RWPE1 (cell line): ENCODE measurements at places on chromosomes 11 and 22.
A peak's percentile ranks its signal among the peaks of the same experiment; 100 is the strongest.

- DNase-seq, result no peak
Observed at GRCh38 chr11:8754241-8754640, 71.6 kb downstream of the RPL27A start.

- DNase-seq, result peak; percentile 57
Observed at GRCh38 chr22:43862074-43862881, at the start of gene SULT4A1. Gene SULT4A1 (minus strand): TSS chr22:43862513. CDS start chr22:43862382, 131 bp downstream.

- peak; percentile 32 for DNase-seq
Observed at GRCh38 chr11:6568191-6568918, 35.1 kb downstream of the RRP8 start.

GRCh38 chr11:90468923-90469322 lies 246.1 kb upstream of the CHORDC1 start:
- DNase-seq, result peak; percentile 61

DNA sequence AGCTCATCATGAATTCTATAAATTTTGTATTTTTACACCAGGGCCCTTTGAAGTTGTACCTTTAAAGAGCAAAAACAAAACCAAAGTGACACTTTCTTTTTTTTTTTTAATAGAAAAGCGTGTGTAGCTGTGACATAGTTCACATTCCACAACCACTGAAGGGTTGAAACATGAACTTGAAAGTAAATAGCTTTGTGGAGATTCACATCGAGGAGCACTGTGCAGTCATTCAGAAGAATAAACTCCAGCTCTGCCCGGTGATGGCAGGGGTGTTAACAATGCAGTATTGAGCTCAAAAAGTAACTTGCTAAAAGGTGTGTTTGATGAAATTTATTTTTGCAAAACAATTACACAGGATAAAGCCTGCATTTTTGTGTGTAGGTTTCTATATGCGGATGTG lies 1166.2 kb downstream of the TBC1D22A start:
- DNase-seq, result no peak

- DNase-seq, result peak; percentile 77
Observed at GRCh38 chr11:6249770-6250555, 9.7 kb upstream of the CCKBR start.

DNA sequence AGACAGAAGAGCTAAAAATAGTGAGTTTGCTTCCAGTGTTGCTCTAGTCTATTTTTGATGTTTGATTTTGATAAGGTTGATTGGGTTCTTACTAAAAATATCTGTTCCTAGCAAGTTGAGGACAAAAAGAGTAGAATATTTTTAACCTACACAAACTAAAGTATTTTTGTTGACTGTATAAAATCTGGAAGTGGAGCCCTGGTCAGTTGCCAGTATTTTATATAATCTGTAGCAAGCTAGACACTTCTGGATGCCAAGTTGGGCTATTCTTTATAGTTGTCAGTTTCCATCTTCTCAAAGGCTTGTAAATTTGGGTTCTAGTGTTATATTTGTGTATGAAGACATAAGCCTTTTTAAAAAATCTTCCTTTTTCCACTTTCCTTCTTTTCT lies 56.7 kb downstream of the HSD17B12 start:
- DNase-seq, result no peak

GRCh38 chr11:41461057-41461681 lies 1.7 kb upstream of the LRRC4C start:
- peak; percentile 15 for DNase-seq

DNA sequence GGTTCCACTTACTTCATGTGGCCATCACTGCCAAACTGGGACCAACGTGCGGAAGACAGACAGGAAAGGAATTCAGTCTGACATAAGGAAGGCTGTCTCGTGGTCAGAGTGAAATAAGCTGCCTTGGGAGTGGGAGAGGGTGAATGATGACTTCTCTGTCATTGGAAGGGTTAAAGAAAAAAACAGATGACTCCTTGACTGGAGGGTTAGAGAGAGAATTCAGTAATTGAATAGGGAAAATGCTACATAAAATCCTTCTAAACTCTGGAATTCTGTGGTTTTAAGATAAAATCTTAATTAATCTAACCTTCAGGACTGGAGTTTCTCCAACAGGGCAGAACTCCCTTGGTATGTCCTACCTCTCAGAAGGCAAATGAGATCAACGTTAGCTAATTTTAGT lies 33.8 kb downstream of the RAB30 start:
- no peak for DNase-seq

- no peak for DNase-seq
Observed at GRCh38 chr11:72521664-72522063, 87.3 kb upstream of the CLPB start.

GRCh38 chr22:25403284-25403810 lies 161.1 kb upstream of the GRK3 start:
- no peak for DNase-seq

DNA sequence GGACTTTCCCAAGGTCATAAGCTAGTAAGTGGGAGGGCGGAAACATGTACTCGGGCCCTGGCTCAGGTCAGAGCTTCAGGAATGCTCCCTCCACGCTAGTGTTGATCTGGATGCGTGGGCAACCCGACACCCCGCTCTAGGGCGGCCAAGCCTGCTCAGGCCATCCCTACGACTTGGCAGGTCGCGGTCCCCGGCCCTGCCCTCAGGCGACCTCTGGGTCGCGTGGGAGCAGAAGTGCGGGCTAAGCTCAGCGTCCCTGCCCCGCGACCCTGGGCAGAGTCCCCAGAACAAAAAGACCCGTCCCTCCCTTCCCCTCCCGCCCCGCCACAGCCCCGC lies 781 bp upstream of the TEF start:
- peak; percentile 55 for DNase-seq

- no peak for DNase-seq
Observed at GRCh38 chr11:695288-695537, 191 bp upstream of the DEAF1 start.

DNA sequence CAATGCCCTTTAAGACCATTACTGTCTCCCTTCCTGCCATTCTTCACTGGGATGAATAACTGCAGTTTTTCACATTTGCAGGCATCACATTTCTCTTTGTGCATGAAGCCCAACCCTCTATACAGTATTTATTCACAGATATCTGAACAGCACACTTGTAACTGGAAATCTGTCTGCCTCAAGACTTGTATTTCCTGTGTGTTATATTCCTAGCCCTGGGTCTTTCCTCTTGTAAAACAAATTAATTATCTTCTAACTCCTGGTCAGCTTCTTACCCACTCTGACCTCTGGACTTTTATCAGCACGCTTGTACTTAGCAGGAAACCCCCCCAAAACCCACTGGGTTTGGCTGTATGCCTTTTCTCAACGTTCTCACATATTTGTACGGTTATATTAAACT lies 2.0 kb downstream of the CSRP3 start:
- DNase-seq, result no peak

- DNase-seq, result no peak
Observed at GRCh38 chr11:7622721-7623120, 50.6 kb downstream of the CYB5R2 start.

DNA sequence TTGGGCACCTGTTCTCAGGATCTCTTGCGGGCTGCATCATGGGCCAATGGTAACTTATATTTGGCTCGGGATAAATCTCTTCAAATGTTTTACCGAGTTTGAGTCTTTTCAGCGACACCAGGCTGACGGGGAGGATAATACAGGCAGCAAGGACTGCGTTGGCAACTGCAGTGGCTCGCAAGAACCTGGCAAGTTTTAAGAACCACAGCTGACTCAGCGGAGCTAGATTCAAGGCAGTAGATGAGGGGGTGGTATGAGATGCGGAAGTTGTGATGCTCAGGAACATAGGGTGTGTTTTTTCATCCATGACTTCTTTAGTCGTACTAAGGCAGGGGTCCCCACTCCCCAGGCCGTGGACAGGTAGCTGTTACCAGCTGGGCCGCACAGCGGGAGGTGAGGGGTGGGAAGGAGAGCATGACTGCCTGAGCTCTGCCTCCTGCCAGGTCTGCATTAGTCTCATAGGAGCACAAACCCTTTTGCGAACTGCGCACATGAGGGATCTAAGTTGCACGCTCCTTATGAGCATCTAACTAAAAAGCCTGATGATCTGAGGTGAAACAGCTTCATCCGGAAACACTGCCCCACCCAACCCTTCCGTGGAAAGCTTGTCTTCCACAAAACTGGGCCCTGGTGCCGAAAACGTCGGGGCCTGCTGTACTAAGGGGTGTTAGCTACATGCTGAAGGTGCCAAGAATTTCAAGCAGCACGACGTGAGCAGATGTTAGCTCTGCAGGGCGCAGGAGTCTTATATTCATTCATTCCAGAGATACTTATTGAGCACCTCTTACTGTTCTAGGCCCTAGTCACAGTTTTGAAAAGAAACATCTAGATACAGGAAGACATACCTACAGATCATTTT lies 6.4 kb upstream of the JAM3 start:
- no peak for DNase-seq

- peak; percentile 26 for DNase-seq
Observed at GRCh38 chr11:11444027-11444803, 91.2 kb upstream of the CSNK2A3 start.

DNA sequence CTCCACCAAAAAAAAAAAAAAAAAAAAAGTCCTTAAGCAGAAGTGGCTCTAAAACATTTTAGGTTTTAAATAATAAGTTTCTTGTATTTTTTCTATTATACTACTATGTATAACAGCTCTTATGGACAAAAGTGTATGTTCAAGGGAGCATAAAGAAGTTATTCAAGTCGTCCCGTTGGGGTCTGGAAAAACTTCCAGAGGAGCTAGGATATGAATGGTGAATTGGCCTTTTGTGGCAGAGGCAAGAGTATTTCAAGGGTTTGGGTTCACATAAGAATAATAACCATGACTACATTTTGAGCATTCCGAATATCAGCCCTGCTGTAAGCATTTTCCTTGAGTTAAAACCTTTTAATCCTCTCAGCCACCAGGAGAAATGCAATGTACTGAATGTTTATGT lies 50.6 kb upstream of the ARHGAP42 start:
- DNase-seq, result no peak

GRCh38 chr11:93536101-93536861 lies 6.9 kb downstream of the SMCO4 start:
- no peak for DNase-seq

DNA sequence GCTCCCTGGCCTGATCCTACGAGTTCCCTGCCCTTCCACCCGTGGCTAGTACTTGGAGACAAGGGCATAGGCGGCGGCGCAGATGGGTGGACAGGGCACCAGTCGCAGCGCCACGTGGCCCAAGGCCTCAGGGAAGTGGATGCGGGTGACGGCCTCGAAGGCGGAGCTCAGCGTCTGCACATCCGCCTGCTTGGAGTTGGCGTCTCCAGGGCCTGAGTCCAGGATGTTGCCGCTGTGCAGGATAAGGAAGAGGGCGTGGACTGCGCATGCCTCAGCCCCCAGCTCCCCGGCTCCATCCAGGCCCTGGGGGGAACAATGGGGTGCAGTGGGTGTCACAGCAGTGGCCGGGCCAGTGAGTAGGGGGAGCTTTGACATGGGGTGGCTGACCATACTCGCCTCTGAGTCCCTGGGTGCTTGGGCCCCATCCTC lies 6.6 kb downstream of the PITPNM1 start:
- DNase-seq, result no peak

- DNase-seq, result no peak
Observed at GRCh38 chr11:67654225-67654624, 3.7 kb upstream of the ACY3 start.

DNA sequence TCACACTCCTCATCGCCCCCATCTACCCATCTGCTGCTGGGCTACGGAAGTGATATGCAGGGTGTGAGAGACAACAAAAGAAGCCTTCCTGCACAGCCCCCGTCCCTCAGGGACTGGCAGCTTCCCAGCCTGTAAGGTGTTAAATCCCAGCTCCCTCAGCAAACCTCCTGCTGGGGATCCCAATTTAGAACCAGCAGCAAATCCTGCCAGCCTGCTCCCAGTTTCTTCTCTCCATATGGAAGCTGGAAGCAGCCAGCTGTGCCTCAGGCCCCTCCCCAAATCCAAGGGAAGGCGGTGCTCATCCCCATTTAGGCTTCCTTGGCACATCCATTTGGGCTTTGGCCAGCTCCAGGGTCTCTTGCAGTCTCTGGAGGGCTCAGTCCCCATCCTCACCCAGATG lies 47.5 kb downstream of the PAMR1 start:
- DNase-seq, result no peak

DNA sequence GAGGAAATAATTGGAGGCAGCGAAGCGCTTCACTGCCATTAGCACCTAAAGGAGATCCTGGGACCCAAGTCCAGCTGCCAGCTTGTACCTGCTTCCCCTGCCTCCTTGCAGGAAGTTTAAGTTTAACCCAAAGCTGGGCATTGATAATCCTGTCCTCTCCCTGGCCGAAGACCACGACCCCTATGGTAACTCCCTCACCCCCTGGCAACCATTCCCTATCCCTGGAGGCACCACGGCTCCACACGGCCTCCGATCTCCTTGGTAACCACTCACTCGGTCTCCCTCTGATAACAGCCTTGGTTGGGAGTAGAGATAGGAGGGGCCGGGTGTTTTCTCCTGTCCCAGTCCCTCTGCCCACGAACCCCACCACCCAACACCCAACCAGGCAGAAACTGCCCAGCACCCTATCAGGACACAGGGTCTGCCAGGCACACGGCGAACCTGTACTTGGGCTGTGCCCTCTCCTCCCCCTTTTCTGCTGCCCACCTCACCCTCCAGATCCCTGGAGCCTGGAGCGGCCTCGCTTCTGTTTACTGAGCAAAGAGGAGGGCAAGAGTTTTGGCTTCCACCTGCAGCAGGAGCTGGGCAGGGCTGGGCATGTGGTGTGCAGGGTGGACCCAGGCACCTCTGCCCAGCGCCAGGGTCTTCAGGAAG lies 833 bp downstream of the NHERF4 start:
- DNase-seq, result no peak

DNA sequence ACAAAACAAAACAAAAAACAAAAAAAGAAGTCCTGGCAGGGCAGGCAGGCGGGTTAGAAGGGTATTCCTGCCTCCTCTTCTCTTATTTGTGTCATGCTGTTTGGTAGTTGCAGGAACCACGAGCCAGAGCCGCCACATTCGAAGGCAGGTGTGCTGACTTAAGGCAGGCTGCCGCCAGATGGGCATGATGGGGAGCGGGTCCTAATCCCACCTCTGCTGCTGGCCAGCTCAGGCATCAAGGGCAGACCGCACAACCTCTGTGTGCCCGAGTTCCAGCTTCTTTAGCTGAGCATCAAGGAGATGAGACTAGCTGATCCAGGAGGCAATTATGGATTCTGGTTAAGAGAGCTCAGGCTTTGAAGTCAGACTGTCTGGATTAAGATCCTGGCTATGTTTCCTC lies 12.1 kb downstream of the OAF start:
- DNase-seq, result no peak

DNA sequence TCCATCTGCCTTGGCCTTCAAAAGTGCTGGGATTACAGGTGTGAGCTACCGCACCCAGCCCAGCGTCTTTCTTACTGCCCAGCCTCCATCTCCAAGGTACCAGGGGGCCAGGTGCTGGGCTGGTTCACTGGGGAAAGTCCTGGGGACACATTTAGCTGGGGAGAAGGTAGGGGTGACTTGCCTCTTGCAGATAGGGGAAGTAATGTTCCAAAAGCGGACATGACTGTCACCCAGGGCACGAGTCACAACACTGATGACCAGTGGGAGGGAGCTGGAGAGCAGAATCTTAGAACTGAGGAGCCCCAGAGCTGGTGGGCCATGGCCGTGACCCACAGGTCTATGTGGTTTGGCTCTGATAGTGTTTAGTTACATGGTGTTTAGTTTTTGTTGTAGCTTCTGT lies 2.4 kb upstream of the SLC15A3 start:
- DNase-seq, result no peak

GRCh38 chr22:18996376-18996900 lies 60.3 kb upstream of the PRODH start:
- no peak for DNase-seq

GRCh38 chr11:120108154-120108784 lies 29.6 kb downstream of the TRIM29 start:
- peak; percentile 93 for DNase-seq

- DNase-seq, result no peak
Observed at GRCh38 chr11:114089748-114090147, 30.2 kb downstream of the ZBTB16 start.

- DNase-seq, result no peak
Observed at GRCh38 chr11:111668980-111669379, 66.7 kb downstream of the SIK2 start.
